Progenitor cell of endocrine pancreas (in vitro differentiated cells): ENCODE measurements at places on chromosomes 1 and 21. TPM values are rescaled to one million over a fixed set of nuclear protein-coding genes. Genes with fewer than 3 reads are reported as not detected.

NR1I3 gene
- not detected in 2 replicates for total RNA-seq

GRCh38 chr1:183967914-183968313 lies 69.6 kb downstream of the COLGALT2 start:
- no peak overlapping the region for H3K4me3 ChIP-seq
- H3K36me3 ChIP-seq: no peaks in the 10 kb centered on the region
- DNase-seq: no peak
- H3K27me3 ChIP-seq: peaks cover 3% of the 10 kb centered on the region
- no peak overlapping the region for H3K27ac ChIP-seq

DNA sequence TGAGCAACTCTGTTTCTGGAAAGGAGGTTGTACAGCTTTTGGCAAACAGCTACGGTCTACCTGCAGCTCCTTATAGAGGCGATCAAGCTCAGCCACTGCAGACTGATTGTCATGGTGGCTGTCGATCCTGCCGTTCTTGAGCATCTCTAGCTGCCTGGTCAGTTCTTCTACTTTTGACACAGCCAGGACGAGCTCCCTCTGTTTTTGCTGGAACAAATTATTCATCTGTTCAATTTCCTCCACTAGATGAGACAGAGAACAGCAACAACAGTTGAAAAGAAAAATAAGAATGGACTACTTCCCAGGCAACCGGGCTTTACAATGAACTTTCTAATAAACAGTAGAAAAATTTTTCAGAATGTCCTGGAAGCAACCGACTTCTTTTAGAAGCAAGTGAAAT lies 42.5 kb downstream of the TP53BP2 start:
- no peak for DNase-seq
- no peaks in the 10 kb centered on the region for H3K4me1 ChIP-seq
- H3K4me3 ChIP-seq: no peak overlapping the region
- H3K27me3 ChIP-seq: no peaks in the 10 kb centered on the region
- no peak overlapping the region for H3K27ac ChIP-seq
- peaks cover 44% of the 10 kb centered on the region for H3K36me3 ChIP-seq

OR6N1 gene
- total RNA-seq: not detected in 2 replicates

OR2T12 gene
- not detected in 2 replicates for total RNA-seq
